Stimulated activated CD4-positive, alpha-beta T cell treated with anti-CD3 and anti-CD28 coated beads, Interleukin-1b, Interleukin-23, amount 100 ng/mL, for 1 hour (primary cell): ENCODE measurements at places on chromosomes 16 and 17.
A peak's percentile ranks its signal among the peaks of the same experiment; 100 is the strongest.

- no peak for DNase-seq
Observed at GRCh38 chr16:76577003-76577402, 299.8 kb downstream of the CNTNAP4 start.

- DNase-seq: no peak
Observed at GRCh38 chr17:9239246-9239792, 218.0 kb downstream of the NTN1 start.

DNA sequence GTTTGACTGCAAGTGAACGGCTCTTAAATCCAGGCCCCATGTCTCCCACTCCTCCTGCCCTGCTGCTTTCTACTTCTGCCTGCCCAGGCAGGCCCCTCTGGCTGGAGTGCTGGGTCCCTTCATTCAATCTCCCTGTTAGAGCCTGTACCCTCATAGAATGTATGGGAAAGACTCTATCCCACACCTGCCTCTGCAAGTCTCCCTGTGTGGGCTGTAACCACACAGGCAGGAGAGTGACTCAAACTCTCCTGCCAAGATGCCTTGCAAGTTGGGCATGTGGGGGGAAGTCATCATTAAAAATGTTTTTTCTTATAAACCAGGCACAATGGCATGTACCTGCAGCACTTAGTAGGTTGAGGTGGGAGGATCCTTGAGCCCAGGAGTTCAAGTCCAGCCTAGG is 77.5 kb downstream of the PLXDC1 start:
- no peak for DNase-seq

DNA sequence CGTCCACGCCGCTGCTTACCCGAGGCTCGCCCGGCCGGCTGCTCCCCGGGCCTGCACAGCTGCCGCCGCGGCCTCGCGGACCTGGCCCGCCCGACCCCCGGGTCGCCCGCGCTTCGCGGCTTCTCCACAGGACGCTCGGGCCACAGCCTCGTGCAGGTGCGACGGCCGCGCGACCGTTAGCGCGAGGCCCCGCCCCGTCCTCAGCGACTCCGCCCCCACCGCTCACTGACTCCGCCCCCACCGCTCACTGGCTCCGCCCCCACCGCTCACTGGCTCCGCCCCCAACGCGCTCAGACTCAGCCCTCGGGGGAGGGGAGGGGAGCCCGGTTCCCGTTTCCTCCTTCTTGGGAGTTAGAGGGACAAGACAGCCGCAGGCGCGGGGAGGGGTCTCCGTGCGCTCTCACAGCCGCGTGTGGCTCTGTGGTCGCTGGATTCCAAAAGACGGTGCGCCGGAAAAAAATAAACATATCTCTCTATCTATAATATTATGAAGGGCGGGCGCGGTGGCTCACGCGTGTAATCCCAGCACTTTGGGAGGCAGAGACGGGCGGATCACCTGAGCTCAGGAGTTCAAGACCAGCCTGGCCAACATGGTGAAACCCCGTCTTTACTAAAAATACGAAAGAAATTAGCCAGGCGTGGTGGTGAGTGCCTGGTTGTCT is at the start of gene MEIOB:
Gene MEIOB, minus strand, starts transcription at position 191 of the 662 bp plus-strand sequence. CDS start 3,989 bp downstream, outside the sequence.
- peak; percentile 35 for DNase-seq

GRCh38 chr16:12321311-12321842 is 344.8 kb downstream of the SNX29 start:
- no peak for DNase-seq

DNA sequence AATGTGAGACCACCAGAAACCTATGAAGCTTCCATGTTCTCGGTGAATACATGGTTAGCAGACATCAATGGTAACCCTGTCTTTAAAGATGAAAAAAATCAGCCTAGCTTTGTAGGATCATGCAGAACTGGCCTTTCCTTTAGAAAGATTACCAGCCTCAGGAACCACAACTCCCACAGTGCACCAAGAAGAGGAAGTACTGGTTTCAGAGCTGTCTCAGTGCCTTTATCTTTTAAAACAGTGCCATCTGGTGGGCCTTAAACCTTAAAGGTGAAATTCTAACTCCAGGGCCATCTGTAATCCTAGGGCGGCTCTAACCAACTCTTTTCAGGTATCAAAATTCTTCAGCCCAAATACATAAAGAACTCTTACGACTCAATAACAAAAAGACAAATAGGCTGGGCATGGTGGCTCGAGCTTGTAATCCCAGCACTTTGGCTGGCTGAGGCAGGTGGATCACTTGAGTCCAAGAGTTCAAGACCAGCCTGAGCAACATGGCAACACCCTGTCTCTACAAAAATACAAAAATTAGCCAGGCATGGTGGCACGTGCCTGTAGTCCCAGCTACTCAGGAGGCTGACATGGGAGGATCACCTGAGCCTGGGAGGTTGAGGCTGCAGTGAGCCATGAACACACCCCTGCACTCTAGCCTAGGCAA is 5.4 kb downstream of the ATPAF2 start:
- peak; percentile 20 for DNase-seq

DNA sequence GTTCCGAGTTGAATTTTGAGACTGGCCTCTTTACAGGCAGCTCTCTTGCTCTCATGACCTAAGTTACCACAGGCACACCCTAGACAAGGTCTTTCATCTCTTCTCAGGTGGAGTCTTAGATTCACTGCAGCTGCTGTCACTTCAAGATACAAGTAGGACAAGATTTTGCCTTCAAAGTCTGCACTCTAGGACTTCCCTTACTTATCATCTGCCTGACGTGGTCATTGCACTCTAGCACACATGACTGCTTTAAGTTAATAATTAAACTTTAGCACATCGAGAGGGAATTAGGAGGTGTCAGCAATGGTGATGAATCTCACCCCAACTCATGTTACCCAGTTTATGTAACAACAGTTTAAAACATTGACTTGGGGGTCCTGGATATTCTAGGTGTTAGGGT is 25.6 kb downstream of the RNF135 start:
- DNase-seq: no peak

- DNase-seq: no peak
Observed at GRCh38 chr16:89472711-89473075, 17.7 kb downstream of the ANKRD11 start.

DNA sequence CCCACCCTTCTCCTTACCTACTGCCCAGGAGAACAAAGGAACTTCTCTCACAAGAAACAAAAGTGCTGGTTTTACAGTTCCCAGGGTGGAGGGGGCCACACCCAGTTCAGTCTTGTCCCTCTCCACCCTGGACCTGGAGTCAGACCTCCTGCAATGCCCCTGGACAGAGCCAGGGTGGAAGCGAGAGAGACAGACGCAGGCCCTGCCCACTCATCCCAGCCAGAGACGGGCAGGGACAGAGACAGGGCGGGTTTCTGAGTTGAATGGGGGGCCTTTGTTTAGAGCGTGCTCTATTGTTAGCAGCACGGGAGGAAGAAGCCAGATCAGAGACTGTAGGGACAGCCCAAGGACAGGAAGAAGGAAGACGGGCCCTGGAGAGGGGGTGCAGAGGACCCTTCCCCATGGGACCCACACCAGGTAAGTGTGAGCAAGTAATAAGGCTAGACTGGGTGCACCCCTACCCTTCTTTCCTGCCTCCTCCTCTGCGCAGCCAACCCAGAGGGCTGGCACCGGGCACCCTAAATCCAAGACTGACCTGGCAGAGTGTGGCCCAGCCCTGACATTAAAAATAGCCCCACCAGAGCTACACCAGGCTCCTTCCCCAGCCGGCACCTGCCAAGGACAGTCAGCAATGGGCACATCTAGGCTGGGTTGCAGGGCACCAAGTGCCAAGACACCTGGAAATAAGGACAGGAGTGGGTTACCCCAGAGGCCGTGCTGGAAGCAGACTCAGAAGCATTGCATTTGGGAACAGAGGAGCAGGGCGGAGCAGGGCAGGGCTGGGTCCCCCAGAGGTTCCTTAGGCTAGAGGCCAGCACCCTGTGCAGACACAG is 10.9 kb downstream of the JUP start:
- DNase-seq: no peak

DNA sequence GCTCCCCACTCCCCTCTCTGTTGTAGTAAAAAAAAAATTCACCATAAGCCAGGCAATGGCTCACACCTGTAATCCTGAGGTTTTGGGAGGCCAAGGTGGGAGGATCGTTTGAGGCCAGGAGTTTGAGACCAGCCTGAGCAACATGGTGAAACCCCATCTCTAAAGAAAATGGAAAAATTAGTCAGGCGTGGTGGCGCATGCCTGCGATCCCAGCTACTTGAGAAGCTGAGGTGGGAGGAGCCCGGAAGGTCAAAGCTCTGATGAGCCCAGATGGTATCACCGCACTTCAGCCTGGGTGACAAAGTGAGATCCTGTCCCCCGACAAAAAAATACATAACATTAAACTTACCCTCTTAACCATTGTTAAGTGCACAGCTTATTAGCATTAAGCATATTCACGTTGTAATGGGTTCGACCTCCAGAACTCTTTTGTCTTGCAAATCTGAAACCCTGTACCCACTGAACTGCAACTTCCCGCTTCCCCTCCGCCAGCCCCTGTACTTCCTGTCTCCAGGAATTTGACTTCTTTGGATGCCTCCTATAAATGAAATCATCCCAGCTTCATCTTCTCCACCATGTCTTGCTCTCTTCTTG is 66.8 kb downstream of the CRISPLD2 start:
- no peak for DNase-seq

- DNase-seq: no peak
Observed at GRCh38 chr17:41959336-41960095, 7.1 kb upstream of the CNP start.

DNA sequence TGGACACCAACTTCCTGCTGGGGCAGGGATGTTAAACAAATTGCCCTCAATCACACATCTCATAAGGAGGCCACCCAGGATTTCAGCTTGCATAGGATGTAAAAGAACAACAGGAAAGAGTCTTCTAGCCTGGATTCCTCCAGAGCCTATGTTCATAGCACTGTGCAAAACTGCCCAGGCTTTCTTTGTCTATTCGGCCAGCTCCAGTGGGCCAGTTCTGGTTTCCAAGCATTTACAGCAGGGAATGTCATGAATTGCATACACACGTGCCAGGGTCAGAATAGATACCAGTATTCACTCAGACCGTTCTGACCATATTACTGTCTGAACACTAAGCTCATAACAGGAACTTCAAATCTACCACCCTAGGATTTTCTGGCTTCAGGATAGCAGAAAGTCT is 273.2 kb downstream of the CDH8 start:
- no peak for DNase-seq

GRCh38 chr17:78210111-78210510 is 3.9 kb upstream of the BIRC5 start:
- DNase-seq: no peak

GRCh38 chr16:17224879-17225281 is 245.9 kb downstream of the XYLT1 start:
- no peak for DNase-seq

- no peak for DNase-seq
Observed at GRCh38 chr17:80036715-80037477, 454 bp downstream of the CCDC40 start.

DNA sequence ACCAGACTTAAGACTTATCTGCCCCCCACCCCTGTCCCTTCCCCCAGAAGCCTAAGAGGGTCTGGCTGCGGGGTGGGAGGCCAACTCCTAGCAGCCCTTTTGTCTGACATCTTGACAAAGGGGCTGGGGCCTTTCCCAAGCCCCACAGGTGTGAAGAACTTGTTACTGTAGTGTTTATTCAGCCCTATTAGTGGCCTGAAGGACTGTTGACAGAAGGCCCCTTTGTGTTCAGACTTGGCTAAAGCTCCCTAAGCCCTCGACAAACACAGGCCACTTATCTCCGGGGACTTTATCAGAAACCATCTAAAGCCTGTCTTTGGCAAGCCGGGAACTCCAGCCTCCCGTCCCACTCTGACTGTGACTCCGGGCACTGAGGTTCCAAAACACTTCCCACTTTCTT is 129.8 kb downstream of the NTN1 start:
- DNase-seq: no peak

DNA sequence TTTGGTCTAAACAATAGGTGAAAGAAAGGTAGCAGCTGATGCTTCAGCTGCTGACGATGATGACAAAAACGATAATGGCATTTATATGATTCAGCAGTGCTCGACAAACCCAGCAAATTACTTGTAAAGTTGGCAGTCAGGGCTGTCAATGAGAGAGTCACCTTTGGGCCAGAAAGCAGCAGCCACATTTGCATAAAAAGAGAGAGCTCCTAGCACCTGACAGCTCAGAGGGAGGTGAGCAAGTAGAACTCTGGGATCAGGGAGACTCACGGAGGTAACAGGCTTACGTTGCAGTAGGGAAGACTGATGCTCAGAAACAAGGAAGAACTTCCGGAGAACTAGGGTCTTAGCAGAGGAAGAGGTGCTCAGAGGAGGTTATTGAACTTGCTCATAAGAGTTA is 291.9 kb upstream of the ZFHX3 start:
- no peak for DNase-seq

DNA sequence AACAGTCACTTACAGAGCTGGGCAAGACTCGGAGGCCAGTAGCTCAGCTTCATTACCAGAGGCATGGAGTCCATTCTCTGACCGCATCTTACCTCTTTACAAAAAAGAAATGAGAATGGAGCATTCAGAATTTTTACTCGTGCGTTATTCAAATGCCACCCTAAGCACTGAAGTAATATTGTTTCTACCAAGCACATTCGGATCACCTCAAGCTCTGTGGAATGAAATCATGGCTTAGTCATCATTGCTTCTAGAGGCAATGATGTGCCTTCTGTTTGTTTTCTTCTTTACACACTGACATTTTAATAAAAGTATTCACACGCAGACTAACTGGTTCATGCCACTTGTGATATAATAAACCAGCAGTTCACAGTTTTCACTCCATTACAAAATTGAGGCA is 206.8 kb downstream of the PHKB start:
- no peak for DNase-seq

DNA sequence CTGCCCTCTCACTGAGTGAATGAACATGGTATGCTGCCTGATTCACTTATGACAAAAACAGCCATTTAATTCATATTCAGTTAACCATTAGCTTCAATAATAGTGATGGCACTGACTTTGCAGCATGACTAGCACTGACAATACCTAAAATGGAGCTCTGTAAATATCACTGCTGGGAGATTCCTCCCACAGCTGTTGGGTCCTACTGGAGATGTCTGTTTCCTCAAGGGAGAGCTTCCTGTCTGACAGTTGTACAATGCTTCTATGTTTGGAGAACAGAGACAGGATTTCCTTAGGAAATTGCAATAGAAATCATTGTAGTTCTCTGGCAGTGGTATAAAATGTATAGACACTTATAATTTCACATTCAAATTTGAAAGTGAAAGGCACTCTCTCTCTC is 695.9 kb upstream of the CDH8 start:
- no peak for DNase-seq

GRCh38 chr17:2418572-2418971 is 17.7 kb upstream of the MNT start:
- no peak for DNase-seq

DNA sequence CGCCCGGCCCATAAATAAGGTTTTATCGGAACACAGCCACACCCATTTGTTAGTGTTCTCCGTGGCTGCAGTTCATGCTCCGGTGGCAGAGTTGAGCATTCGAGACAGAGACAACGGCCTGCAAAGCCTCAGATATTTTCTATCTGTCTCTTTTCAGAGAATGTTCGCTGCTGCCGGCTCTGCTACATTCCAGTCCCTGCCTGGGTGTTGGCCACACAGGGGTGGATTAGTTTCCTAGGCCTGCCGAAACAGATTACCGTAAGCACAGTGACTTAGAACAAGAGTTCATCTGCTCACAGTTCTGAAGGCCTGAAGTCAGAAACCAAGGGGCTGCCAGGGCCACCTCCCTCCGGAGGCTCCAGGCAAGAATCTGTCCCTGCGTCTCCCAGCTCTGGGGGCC is 19.1 kb upstream of the GSG1L start:
- DNase-seq: no peak
